ENCODE measurements at places on chromosomes 2 and 18. TPM values are rescaled to one million over a fixed set of nuclear protein-coding genes. Genes with fewer than 3 reads are reported as not detected.

Gene OSGEPL1
- total RNA-seq = 8.7 TPM

GRCh38 chr2:28869494-28870145, 489 bp downstream of the TRMT61B start:
- DNase-seq = no peak

DNA sequence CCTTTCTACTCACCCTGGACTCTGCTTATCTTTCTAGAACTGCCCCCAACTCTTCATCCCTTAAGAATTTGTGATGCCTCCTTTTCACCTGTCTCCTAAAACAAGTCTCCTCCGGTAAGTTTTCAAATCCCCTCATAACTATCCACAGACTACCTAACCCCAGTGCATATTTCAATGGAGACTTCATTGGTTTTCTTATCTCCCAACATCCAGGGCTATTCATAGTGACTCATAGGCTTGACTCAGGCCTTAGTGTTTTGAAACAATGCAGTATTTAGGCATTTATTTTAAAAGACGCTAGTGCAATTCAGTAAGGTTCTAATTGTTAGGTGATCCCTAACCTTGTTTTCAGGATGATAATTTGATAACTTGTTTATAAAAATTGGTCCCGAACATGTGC, 399.2 kb downstream of the CPS1 start:
- DNase-seq = no peak

Gene CPO
- not detected for total RNA-seq

Gene CTNNA2
- not detected for total RNA-seq

Gene IL1R2
- total RNA-seq = 24.1 TPM

Gene RAX
- not detected for total RNA-seq

Gene LRP2
- not detected for total RNA-seq

DNA sequence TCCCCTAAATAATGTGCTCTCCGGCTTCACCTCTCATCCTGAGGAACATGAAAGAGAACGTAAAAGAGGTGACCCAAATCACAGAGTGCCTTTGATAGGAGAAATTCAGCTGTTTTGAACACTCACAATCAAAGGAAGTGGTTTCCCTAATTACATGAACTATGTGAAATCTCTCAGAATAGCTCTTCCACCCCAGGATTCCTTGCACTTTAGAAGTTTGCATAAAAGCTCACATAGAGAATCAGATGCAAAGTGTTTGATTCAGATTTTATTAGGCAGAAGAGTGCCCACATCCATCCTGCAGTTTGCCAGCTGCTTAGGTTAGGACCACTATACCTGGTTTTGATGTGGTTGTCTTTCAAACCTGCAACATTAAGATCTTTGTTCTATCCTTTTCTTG, 61.0 kb downstream of the MAP3K20 start:
- no peak for DNase-seq

GRCh38 chr18:71189581-71189980, 900.7 kb downstream of the SOCS6 start:
- DNase-seq = no peak

Gene FAM110C
- 41.7 TPM for total RNA-seq

DNA sequence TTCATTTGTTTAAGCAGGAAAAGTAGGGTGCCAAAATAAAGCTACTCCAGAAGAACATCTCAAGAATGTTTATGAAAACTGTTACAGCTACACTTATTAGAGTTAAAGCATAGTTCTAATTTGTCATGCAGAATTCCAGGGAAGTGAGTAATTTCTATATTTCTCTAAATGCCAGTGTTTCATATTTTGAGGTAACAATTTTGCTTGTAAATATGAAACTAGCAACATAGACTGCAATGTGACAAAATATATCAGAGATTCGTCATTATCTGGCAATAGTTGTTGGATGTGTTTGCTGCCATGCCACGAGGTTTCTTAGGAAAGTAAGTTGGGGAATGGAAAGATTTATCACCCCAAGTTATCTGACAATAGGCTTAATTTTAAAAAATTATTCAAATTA, 424.1 kb upstream of the ZEB2 start:
- no peak for DNase-seq

GRCh38 chr2:64661741-64662169, 8.0 kb upstream of the SERTAD2 start:
- no peak for DNase-seq

DNA sequence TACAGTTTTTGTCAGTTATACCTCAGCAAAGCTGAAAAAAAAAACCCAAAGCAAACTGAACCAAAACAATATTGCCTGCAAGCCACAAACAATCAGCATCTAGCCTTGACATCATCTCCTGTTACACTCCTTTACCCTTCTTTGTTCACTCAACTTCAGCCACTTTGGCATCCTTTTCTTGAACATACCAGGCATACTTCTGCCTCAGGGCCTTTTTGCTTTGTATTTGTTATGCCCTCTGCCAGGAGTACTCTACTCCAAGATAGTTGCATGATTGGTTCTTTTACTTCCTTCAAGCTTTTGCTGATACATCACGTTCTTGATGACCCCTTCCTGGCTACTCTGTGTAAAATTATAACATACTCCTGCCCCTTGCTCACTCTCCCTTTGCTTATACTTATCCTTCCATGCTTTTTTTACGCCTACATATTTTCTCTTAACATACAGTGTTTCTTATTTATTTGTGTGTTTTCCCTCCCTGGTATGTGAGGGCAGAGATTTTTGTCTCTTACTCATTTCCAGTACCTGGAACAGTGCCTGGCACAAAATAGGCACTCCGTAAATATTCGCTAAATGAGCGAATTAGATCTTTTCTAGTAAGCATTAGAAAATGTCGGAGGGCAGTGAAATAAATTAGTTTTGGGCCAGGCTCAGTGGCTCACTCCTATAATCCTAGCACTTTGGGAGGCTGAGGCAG, 12.7 kb downstream of the ABI2 start:
- DNase-seq = no peak

DNA sequence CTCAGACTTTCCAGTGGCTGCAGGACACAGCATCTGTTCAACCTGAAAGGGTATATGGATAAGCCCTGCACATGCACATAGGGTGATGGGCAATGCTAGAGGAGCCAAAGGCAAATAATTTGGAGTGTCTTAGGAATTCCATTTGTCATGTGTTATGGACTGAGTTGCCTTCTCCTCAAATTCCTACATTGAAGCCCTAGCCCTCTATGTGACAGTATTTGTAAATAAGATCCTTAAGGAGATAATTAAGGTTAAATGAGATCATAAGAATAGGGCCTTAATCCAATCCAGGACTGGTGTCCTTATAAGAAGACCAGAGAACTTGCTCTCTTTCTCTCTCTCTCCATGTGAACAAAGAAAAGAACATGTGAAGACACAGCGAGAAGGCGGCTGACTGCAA, 42.9 kb upstream of the CREG2 start:
- no peak for DNase-seq

- DNase-seq = no peak
Measured at GRCh38 chr18:39938676-39939608, 2016.1 kb upstream of the PIK3C3 start.

Gene TRIM43
- total RNA-seq = not detected

DNA sequence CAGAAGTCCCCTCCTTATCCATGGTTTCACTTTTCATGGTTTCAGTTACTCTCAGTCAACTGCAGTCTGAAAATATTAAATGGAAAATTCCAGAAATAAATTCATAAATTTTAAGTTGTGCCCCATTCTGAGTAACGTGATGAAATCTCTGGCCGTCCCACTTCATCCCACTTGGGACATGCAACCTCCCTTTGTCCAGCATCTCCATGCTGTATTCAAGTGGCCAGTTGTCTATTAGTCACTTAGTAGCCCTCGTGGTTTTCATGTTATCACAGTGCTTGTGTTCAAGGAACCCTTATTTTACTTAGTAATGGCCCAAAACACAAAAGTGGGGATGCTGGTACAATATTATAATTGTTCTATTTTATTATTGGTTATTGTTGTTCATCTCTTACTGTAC, 18.0 kb upstream of the DAPL1 start:
- DNase-seq = no peak

DNA sequence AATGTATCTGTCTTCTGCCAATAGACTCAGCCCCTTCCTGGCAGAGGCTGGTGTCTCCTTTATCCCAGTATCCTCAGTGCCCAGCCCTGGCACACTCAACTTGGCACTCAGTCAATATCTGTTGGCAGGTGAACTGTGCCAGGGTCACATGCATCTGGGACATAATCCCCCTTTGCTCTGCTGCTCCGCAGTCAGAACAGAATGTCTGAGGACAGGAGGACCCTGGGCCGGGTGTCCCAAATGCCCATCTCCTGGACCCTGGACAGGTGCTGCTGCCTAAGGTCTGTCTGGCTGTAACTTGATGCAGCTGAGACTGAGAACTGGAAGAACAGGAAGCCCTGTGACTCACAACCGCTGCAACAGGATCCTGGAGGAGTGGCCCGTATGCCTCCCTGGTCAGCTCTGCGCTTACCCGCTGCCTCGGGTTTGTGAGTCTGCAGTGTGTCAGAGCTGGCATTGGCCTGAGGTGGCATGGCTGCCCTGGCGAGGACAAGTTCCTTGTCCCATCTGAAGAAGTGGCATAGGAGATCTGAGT, 11.4 kb downstream of the HK2 start:
- DNase-seq = peak; percentile 38

DNA sequence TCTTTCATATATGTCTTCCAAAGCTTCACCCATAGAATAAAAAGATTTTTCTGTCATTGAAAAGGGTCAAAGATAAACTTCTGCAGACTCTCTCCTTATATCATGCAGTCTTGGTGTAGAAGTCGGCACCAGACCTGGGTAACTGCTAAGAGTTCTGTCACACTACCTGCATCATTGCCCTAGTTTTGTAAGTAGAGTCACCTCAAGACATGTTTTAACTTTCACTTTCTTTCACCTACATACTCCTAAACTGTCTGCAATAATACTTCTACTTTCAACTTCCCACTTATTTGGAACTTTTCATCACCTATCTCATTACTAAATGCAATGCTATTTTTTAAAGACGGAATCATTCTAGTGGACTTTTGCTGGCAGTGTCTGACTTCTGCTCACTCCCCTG, 475.6 kb upstream of the VRK2 start:
- no peak for DNase-seq

DNA sequence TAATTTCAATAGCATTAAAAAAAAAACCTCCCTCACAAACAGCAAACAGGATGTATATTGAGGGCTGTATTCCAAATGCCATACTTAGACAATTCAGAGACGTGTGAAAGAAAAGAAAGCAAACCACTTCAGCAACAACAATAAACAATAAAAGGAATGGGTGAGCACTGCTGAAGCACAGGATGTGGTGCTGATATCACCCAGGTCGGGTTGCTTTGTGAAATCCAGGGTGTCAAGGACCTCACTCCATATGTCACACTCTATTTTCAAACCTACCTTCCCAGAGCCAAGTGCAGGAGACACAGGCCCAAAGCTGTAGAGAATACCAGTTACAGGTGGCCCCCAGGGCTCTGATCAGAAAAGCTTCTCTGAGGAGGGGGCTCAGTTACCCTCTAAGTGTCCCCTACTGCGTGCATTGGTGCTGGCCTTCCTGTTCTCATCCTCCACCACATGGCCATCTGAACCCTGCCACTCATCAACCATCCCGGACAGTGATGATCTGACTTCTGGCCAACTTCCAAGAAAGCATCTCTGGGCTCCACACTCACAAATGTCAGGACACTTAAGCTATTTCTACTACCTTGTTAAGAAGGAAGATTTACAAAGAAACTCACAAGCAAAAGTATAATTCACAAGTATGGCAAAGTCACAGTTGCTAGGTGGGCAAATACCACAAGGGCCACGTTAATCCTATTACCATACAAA, 363.0 kb downstream of the SS18 start:
- no peak for DNase-seq

Gene LAMA1
- total RNA-seq = 0.08 TPM

- DNase-seq = no peak
Measured at GRCh38 chr2:37831081-37831780, 93.9 kb upstream of the RMDN2 start.

- DNase-seq = no peak
Measured at GRCh38 chr2:15511686-15512085, 49.4 kb downstream of the NBAS start.

DNA sequence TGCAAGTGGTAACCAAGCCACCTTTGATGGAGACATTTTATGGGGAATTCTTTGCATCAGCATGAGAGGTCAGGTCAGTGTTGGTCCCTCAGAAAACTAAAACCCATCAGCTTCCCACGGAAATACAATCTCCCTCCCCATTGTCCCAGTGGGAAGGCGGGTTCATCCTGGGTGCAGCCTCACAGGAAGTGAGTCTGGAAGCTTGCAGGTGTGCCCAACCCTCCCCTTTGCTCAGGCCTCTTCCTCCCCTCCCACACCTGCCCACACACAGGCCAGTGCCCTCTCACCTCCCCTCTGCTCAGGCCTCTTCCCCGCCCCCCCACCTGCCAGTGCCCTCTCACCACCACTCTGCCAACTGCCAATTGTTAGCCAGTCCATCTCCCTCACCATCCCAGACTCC, 166.8 kb upstream of the RAB6C start:
- no peak for DNase-seq

- no peak for DNase-seq
Measured at GRCh38 chr2:54499661-54500060, 43.5 kb downstream of the SPTBN1 start.

GRCh38 chr2:116716038-116716437, 1098.5 kb upstream of the DDX18 start:
- DNase-seq = no peak

DNA sequence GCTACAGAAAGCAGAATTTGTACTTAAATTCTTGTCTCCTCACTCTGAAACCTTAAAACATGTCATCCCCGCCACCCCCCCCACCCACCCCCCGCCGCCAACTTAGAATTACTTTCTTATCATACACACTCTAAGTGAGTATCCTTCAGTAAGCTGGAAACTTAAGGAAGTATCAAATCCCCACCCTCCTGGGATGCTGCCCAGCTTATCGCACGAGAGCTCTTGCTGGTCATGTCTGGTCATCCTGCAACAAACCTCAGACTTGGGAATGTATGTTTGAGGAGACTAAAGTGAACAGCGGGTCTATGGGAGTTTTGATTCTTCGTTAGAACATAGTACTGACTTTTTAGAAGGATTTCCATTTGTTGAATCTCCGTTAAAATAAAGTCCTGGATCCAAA, 203.3 kb downstream of the PTGR3 start:
- DNase-seq = no peak

DNA sequence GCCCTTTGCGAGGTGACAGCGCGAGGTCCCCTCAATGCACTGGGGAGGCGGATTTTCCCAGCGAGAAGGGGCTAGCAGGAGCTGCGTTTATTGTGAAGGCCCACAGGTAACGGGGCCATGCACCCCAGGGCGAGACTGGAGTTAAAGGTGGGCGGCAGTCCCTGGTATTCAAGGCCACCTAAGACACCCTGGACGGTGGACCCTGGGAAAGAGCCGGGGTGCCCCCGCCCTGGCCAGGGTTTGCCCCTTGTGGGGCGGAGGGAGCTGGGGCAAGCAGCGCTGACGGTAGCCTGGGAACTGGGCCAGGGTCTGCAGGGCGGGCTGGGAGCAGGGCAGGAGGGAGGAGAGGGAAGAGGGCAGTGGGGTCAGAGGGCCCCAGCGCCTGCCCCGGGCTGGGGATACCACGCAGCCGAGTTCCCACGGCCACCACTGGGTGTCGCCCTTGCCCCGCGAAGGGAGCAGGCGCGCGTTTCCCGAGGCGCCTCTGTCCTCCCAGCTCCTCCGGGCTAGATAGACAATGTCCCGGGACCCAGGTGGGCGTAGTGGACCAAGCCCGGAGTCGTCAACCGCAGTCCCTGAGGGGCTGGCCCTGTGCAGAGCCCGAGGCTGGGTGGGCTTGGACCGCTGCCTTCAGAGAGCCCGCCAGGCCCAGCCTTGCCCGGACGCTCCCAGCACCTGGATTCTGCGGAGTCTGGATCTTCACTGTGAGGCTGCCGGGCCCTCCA, 80.2 kb downstream of the SMAD4 start:
- no peak for DNase-seq

- no peak for DNase-seq
Measured at GRCh38 chr2:190406805-190407204, 1.4 kb upstream of the MFSD6 start.

Gene EFHD1
- 1.2 TPM for total RNA-seq
